ENCODE measurements at places on chromosomes 16 and 17. TPM values are rescaled to one million over a fixed set of nuclear protein-coding genes. Genes with fewer than 3 reads are reported as not detected.

The CCDC154 gene
- total RNA-seq, result 3.9 TPM

The CDYL2 gene
- total RNA-seq, result 4.6 TPM

GRCh38 chr17:41697122-41697962 lies 8.7 kb downstream of the EIF1 start:
- H3K27me3 ChIP-seq, result no peaks in the 10 kb centered on the region
- no peak for DNase-seq

GRCh38 chr17:50272711-50273653 lies 1.3 kb upstream of the TMEM92 start:
- H3K27ac ChIP-seq, result peak overlapping the region; percentile 90
- peak; percentile 79 for DNase-seq
- H3K27me3 ChIP-seq, result peaks cover 1% of the 10 kb centered on the region
- H3K4me3 ChIP-seq, result peak overlapping the region; percentile 72

DNA sequence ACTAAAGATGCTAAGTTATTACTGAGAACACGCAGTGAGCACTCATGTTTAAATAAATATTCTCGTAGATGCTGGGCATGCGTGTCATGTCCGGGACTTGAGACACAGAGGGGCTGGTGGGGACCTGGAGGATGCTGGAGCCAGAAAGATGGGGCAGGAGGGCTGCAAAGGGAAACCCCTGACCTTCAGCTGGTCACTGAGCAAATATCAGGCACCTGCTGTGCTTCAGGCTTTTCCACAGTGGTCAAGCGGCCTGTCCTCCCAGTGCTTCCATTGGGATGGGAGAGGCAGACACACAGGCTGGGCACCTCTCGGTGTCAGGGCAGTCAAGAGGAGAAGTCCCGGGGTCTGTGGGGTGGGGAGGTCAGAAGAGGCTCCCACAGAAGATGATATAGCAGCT lies 211.4 kb downstream of the GSG1L start:
- no peaks in the 10 kb centered on the region for H3K36me3 ChIP-seq
- H3K27ac ChIP-seq, result no peak overlapping the region
- peaks cover 41% of the 10 kb centered on the region for H3K27me3 ChIP-seq
- no peak for DNase-seq
